CD4-positive, alpha-beta T cell treated with Interleukin-10 for 1 hour (primary cell): ENCODE measurements at places on chromosomes 6 and 20.

GRCh38 chr6:68652117-68652536 is 17.0 kb downstream of the ADGRB3 start:
- no peak for DNase-seq

GRCh38 chr6:155693573-155694418 is 238.2 kb upstream of the NOX3 start:
- DNase-seq = no peak

DNA sequence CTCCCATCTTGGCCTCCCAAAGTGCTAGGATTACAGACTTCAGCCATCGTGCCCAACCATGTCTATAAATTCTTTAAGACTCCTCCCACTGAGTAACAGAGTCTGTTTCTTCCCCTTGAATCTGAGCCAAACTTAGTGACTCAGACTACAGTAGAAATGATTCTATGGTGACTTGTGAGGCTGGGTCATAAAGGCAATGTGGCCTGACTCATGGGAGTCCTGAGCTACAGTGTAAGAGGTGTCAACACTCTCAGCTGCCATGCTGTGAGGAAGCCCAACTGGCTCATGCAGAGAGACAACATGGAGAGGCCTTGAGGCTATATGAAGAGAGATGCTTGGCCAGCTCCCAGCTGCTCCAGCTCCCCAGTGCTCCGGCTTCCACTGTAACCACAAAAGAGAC is 5.2 kb upstream of the NRSN2 start:
- DNase-seq = no peak

DNA sequence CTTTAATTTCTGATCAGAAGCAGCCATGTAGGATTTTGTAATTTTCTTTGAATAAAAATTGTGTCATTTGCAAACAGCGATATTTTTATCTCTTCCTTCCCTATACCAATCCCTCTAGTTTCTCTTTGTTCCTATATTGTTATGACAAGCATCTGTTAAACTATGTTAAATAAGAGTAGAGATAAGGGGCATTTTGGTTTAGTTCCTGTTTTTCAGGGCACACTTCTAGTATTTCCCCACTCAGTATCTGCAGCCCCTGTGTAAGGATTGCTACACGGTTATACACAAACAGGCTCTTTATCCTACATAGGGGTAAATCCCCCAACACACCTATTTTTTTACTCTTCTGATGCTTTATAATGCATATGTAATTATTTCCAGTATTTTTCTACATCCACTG is 42.1 kb downstream of the TRERF1 start:
- DNase-seq = no peak

GRCh38 chr6:16737925-16738324 is 23.3 kb downstream of the ATXN1 start:
- no peak for DNase-seq

DNA sequence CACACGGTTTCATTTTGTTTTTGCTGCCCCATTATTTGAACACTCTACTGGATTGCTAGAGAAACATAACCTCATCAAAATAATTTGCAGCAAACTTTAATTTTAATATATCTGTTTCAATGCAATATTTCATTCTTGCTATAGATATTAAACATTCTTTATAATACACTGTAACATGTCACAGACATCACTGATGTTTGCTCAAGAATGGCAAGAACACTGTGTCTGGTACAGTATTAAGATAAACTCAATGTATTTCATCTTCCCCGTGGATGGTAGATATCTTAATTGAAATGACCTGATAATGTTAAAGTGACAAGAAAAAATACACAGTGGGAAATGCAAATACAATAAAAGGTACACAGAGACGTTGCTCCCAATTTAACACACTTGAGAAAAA is 86.0 kb downstream of the PTCHD4 start:
- no peak for DNase-seq

DNA sequence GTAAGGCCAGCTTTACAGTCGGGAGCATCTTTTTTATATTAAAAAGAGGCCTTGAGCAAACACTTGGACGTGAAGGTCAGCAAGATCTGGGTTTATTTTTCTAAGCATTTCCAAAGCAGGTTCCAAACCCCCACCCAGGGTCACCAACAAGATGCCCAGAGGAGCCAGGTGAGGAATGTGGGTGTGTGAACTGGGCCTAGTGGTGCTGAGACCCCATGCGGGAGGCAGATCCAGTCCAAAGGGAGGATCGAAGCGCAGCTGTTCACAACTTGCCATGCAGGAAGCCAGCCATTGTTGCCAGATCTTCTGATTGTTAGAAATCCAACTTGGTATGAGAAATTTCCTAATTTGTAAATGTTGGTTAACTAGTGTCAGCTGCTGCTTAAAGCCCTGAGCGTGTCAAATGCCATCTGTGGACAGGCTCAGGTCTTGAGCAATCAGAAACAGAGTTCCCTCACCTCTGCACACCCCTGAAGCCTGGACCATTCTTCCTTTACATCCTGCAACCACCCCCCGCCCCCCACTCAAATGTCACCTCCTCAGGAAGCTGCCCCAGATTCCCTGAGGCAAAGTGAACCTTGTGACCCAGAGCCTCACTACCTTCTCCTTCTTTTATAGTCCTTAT is 46.5 kb downstream of the NFATC2 start:
- DNase-seq = no peak

- DNase-seq = no peak
Observed at GRCh38 chr6:169638388-169638787, 63.4 kb downstream of the WDR27 start.

GRCh38 chr6:163814494-163815364 is 400.2 kb downstream of the QKI start:
- no peak for DNase-seq

- no peak for DNase-seq
Observed at GRCh38 chr20:4808872-4809271, 87.2 kb downstream of the PRND start.

DNA sequence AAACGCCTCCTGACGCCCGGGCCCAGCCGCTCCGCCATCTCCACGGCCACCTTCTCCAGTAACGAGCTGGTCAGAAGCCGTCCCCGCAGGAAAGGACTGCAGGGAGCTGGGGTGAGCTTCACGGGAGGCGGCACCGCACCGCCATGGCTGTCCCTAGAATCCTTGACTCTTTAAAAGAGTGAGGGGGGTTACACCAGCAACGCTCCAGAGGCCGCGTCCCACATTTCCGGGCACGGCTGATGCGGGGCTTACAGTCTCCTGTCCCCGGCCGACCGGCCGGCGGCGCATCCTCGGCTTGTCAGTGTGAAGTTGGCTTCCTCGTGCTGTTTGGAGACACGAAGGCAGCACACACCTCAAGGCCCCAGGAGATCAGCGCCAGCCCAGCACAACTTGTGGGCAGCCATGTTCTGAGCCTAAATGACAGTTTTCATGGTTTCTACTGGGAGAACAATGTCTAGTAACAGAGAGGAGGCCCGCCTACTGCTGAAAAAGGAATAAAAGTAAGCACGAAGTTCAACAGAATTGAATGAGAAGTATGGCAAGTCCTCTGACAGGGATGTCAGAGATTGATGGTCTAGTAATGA is 30.4 kb downstream of the SLC2A4RG start:
- no peak for DNase-seq

- peak; percentile 32 for DNase-seq
Observed at GRCh38 chr6:1770435-1770843, 160.7 kb downstream of the FOXC1 start.
